ENCODE measurements at places on chromosomes 16 and 17.
A peak's percentile ranks its signal among the peaks of the same experiment; 100 is the strongest.

GRCh38 chr16:80608946-80609345 is 68.2 kb downstream of the DYNLRB2 start:
- no peak for DNase-seq

DNA sequence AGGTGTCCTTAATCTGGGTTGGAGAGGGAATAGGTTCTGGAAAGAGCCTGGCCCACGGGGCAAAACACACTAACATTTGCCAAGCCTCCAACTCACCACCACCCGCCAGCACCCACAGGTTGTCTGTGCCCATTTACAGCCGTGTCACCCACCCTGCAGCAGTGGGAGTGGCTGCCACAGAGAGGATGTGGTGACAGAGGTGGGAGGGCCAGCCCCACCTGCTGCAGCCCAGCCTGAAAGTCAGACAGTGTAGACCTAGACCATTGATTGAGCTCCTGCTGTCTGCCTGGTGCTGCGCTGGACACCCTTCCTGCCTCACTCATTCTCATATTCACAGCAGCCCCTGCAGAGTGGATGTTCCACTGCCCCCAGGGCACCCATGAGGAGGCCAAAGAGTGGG is 44.7 kb downstream of the IL21R start:
- peak; percentile 74 for DNase-seq

DNA sequence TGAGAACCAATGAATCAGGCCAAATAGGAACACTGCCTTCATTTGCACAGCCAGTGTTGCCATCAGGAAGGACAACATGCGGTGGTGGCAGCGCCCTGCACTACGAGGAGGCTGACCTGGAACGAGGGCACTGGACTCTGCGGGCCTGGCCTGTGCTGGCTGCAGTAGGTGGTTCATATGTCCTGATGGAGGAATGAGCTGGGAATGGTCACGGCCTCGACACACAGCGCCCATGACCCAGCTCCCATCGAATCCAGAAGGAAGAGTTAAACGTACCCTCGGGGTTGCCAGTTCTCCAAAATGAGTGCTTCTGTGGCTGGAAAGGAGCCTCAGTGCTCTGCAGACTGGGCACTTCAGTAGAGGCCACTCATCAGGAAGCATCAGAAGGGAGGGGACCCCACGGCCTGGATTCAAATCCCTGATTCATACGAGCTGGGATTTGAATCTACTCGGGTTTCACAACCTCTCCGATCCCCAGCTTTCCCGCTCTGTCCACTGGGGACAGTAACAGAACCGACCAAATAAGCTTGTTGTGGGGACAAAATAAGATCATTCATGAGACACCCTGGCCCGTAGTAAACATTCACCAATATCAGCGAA is 85.5 kb downstream of the ZDHHC7 start:
- no peak for DNase-seq

DNA sequence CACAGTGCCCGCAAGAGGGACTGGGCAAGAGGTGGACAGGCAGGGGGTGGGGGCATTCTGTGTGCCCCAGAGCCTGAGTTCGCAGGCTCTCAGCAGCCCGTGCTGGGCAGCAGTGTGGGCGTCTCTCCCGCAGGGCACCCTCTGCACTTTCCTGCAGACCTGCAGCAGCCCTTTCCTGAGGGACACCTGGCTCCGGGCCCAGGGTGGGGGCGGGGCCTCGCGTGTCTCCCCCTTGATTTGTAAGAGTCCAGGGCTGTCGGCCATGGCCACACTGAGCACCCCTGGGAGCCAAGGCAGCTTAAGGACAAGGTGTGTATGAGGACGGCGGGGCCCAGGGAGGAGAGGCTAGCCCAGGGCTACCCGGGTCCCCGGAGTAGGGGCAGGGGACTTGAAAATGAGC is 33.4 kb upstream of the SLC38A10 start:
- no peak for DNase-seq

- no peak for DNase-seq
Observed at GRCh38 chr17:43211123-43211479, 574 bp upstream of the TMEM106A start.

DNA sequence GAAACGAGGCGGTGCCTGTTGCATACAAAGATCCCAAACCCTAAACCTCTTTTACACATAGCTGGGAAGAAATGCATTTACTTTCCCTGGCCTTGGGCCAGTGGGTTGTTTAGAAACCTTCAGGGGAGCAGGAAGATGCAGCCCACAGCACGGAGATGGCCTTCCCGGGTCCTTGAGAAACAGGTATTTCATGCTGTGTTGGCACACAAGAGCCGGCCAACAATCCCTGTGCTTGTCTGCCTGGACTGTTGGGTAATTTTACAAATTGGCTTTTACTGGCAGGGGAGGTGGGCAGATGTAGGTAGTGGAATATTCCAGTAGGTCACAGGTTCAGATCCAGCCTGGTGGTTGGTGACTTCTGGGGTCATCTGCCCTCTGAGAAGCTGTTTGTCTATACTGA is 148.0 kb downstream of the FOXL1 start:
- DNase-seq, result no peak

- no peak for DNase-seq
Observed at GRCh38 chr16:28943281-28943680, 7.5 kb upstream of the NFATC2IP start.

DNA sequence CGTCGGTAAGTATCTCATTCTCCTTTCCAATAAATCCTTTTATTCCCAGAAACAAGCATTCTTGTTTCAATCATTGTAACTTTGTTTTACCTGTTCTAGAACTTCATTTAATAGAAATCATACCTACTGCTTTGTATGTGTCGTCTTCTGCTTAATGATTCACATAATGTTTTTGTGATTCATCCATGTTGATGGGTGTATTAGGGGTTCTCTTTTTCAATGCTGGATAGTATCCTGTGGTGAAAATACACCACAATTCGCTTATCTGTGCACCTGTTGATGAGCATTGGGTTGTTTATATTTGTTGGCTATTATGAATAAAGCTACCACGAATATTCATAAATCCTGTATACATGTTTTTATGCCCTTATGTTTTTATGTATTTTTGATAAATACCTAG is 703.2 kb downstream of the MAF start:
- peak; percentile 37 for DNase-seq

- no peak for DNase-seq
Observed at GRCh38 chr16:86229283-86229682, 281.0 kb upstream of the FOXF1 start.

DNA sequence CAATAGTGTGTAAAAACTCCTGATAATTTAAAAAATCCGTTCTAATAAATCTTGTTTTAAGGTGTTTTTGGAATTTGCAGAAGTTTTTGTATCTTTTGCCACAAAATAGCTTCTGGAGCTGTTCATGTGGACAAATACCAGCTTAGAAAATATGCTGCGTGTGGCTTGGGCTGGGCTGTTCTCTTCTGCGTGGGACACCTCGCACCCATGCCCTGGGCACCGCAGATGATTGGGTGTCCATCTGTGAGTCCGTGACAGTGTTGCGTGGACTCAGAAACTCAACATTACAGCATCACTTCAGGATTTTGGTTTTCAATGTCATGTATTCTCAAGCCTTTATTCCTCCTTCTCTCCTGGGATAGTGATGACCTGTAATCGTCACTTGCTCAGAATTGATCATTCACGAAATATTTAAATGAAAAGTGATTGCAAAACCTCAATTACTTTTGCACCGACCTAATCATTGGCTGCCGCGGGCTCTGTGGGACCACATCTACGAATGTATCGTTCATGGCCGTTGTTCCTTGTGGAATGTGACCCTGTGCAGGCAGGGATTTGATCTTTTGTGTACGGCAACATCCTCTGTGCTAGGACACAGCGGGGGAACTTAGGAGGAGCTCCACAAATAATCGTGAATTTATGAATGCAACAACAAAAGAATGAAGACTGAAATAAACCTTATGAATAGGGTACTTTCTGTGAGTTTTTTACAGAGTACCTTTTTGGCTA is 210.3 kb upstream of the FOXF1 start:
- DNase-seq, result no peak

DNA sequence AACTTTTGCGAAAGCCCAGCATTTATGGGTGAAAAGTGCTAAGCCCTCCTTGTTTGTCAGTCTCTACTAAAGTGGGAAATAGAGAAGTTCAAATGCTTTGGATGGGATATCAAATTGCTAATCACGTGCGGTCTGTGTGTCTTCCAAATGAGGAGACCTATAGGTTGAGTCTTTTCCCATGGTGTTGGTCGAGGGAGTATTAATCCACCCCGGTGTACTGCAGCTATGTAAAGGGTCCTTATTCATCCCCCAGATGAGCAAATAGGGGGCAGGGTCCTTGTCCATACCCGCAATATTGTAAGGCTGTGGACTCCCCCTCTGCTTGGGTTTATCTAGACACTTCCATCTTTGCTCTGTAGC is 14.6 kb downstream of the KIAA0513 start:
- DNase-seq, result no peak

- no peak for DNase-seq
Observed at GRCh38 chr17:64424324-64424849, 24.5 kb upstream of the MILR1 start.

- no peak for DNase-seq
Observed at GRCh38 chr17:43601280-43602039, 55.3 kb upstream of the ETV4 start.

- DNase-seq, result no peak
Observed at GRCh38 chr16:88665148-88665547, 2.3 kb upstream of the MVD start.

GRCh38 chr16:75287708-75288107 is 36.3 kb upstream of the BCAR1 start:
- DNase-seq, result no peak

DNA sequence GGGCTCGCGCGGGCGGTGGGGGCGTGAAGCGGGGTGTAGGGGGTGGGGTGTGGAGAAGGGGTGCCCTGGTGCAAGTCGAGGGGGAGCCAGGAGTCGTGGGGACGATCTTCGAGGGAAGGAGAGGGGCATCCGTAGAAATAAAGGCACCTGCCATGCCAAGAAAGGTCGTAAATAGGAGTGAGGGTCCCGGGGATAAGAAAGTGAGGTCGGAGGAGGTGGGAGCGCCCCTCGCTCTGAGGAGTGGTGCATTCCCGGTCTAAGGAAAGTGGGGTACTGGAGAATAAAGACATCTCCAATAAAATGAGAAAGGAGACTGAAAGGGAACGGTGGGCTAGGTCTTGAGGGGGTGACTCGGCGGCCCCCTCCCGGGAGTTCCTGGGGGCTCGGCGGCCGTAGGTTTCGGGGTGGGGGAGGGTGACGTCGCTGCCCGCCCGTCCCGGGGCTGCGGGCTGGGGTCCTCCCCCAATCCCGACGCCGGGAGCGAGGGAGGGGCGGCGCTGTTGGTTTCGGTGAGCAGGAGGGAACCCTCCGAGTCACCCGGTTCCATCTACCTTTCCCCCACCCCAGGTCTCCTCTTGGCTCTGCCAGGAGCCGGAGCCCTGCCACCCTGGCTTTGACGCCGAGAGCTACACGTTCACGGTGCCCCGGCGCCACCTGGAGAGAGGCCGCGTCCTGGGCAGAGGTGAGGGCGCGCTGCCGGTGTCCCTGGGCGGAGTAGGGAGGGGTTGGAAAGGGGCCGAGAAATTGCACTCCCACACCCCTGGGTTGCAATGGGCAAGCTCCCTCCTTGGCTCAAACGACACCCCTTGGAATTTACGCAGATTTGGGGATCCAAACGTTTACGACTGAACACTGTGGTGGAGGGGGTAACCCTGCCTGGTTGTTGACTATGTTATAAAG is 888 bp downstream of the CDH1 start:
- no peak for DNase-seq

DNA sequence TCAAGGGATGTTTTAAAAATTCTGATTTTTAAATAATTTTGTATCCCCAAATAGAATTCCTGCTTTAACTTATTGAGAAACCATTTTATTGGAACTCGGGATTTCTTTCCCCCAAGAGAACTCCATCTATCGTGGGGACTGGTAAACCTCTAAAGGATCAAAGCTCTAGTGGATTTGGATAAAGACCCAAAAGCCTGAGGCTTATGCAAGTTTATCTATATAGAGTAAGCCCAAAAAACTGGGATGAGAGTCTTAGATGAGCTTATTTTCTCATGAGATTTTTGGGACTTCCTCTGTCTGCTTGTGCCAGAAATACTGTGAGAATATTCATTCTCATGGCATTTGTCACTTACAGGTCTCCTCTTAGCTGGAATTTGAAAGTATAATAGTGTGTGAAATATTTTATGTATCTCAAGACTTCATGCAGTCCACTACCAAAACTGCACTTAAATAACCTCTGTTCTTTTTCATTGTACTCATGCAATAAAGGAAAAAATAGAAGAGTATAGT is 333.1 kb downstream of the BCAS3 start:
- no peak for DNase-seq

GRCh38 chr16:68382296-68382718 is 66.0 kb downstream of the SMPD3 start:
- DNase-seq, result no peak

GRCh38 chr17:48551214-48551555 is 6.3 kb upstream of the HOXB2 start:
- DNase-seq, result no peak

GRCh38 chr17:16989953-16990860 is 18.3 kb upstream of the TNFRSF13B start:
- no peak for DNase-seq

- DNase-seq, result peak; percentile 0
Observed at GRCh38 chr16:874366-875181, 74.0 kb upstream of the GNG13 start.

DNA sequence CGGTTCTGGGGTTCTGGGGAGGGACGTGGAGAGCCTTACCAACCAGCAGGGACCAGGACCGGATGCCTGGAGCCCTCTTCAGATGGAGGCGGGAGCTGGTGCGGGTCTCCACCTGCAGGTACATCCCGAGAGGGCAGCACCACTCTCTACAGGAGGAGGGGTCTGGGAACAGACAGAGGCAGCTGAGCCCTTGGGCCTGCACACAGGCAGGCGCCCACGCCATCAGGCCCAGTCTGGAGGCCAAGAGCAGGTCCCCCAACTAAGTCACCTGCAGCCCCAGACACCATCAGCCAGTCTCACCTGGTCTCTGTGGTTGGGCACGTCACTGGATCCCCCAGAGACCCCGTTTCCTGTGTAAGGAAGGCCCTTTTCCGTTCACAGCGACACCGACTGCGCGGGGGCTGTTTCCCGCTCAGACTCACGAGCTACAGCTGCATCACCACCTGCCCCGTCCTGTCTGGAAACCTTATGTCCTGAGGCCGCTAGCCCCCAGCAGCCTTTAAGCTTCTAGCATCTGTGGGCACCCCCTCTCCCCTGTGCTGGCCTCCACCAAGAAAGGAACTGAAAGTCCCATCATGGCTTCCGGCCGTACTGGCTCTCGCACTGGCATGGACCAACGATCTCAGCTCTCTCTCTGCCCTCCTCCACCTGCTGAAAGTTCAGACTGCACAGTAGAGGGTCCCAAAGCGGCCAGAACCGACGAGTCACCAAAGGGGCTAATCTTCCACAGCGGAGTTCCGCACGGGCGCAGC is 1.2 kb downstream of the CYBC1 start:
- DNase-seq, result peak; percentile 91

DNA sequence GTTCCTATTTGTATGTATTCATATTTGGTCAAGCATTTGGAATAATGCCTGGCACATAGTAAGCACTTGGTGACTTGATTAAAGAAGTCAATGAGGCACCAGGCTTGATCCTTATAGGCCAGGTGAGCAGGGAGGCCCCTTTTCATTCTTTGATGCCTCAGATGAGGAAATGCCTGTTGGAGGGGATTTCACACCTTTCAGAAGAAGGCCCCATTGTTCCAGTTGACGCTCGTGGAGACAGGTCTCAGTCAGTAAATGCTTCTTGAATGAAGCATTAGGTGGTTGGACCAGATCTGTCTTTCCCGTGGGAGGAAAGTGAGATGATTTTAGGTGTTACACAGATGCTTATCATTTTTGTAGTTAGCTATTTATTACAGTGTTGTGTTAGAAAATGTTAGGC is 13.0 kb downstream of the LCMT1 start:
- no peak for DNase-seq
